ENCODE measurements at places on chromosomes 16 and 17.

- no peak for DNase-seq
Observed at GRCh38 chr17:20823905-20824304, 218.9 kb downstream of the USP22 start.

GRCh38 chr16:24723663-24724062, 5.8 kb upstream of the TNRC6A start:
- DNase-seq = no peak

DNA sequence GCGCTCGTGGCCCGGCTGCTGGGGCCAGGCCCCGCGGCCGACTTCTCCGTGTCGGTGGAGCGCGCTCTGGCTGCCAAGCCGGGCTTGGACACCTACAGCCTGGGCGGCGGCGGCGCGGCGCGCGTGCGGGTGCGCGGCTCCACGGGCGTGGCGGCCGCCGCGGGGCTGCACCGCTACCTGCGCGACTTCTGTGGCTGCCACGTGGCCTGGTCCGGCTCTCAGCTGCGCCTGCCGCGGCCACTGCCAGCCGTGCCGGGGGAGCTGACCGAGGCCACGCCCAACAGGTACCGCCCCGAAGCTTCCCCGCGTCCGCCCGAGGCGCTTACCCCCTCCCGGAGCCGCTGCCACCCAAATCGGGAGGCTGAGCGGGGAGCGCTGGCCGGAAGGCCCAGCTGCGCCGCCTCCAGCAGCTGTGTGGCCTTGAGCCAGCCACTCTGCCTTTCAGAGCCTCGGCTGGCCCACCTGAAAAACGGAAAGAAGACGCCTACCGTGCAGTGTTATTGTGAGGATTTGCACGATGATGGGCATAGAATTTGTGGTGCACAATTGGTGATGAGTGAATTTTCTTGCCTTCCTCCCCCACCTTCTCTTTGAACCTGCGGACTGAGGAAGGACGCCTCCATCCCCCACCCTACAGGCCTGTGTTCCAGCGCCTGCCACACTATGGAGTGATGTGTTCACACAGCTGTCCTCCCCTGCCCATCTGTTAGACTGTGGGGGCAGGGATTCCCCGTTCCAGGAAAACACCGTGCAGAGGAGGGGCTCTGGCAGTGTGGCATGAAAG, 523 bp downstream of the NAGLU start:
- peak; percentile 88 for DNase-seq

- DNase-seq = no peak
Observed at GRCh38 chr16:87687126-87687910, 78.5 kb downstream of the KLHDC4 start.

DNA sequence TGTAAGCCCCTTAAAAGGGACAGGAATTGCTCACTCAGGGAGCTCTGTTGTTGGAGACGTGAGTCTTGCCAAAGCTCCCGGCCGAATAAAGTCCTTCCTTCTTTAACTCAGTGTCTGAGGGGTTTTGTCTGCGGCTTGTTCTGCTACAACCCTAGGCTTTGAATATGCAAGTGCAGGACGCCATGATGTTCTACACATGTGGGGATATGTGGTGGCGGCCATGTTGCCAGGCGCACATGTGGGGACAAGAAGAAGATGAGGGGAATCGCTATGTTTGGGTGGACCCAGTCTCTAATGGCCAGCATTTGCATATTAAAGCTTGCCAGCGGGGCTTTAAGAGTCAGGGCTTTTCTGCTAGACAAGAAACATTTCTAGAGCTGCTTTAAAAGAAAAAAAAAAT, 96.8 kb upstream of the CA10 start:
- no peak for DNase-seq

DNA sequence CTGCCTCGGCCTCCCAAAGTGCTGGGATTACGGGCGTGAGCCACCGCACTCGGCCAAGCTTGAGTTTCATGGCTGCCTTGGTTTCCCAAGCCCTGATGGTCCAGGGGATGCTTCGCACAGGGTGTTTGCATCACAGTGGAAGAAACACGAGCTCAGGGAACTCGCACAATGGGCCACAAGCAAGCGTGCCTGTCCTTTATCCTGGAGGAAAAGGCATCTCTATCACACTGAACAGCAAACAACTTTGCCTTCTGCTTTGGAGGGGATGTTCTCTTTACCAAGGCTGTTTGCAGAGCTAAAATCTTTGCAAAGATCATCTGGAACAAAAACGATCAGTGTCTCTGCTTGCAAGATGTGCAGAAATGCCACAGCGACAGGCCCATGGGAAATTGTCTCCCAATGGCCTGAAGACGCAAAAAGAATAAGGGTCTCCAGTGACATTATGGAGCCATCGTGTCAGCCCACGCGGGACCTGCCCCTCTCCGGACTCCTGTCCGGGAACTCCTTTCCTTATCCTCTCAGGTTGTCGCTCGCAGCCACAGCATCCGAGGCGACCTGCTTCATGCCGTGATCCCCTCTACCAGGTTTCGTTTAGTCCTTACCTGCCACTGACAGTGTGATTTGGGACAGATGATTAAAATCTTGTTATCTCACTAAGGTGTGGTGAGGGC, 44.1 kb upstream of the CBFA2T3 start:
- no peak for DNase-seq

- DNase-seq = no peak
Observed at GRCh38 chr16:83854420-83854819, 44.5 kb upstream of the MLYCD start.
